BE2C (cell line): ENCODE measurements at places on chromosomes 11 and 22.

DNA sequence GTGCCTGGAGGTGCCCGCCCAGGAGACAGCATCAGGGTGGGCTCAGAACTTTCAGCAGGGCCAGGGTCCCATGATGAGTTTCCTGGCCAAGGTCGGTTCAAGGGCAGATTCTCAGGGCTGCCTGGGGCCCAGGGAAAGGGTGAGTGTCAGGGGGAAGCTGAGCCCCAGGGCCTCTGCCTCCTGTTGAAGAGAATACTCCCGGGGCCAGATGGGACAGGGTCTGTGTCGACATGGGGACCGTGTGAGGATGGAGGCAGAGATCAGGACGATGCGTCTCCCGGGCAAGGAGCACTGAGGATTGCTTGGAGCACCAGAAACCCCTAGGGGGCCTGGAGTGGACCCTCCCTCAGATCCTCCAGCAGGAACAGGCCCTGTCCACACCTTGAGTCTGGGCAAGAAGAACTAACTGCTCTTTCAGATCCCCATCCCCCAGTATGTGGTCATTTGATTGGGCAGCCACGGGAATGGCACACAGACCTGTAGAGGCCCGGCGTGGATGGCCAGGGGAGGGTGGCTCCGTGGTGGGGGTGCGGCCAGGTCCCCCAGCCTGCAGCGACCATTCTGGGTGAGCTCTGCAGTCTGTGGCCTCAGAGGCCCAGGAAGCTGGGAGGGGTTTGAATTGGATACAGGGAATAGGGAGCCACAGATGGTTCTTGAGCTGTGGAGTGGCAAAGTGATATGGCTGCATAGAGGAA lies 1078.7 kb downstream of the BRD1 start:
- DNase-seq = no peak

DNA sequence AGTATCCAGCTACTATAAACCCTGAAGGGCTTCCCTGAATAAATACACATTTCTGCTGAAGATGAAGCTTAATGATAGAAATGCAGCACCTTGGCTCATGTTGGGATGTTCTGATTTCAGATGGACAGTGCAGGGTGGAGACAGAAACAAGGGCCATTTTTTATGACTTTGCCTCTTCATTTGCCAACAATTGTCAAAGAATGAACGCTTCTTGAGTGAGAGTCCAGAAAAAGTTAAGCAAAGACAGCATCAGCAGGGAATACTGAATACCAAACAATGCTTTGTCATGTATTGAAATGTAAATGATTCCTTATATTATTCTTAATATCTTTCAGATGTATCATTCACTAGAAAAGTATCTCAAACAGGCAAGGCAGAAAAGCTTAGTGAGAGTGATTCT lies 84.9 kb downstream of the TRPC6 start:
- DNase-seq = no peak

GRCh38 chr11:5581014-5581413 lies 337 bp downstream of the OR52B6 start:
- DNase-seq = no peak

DNA sequence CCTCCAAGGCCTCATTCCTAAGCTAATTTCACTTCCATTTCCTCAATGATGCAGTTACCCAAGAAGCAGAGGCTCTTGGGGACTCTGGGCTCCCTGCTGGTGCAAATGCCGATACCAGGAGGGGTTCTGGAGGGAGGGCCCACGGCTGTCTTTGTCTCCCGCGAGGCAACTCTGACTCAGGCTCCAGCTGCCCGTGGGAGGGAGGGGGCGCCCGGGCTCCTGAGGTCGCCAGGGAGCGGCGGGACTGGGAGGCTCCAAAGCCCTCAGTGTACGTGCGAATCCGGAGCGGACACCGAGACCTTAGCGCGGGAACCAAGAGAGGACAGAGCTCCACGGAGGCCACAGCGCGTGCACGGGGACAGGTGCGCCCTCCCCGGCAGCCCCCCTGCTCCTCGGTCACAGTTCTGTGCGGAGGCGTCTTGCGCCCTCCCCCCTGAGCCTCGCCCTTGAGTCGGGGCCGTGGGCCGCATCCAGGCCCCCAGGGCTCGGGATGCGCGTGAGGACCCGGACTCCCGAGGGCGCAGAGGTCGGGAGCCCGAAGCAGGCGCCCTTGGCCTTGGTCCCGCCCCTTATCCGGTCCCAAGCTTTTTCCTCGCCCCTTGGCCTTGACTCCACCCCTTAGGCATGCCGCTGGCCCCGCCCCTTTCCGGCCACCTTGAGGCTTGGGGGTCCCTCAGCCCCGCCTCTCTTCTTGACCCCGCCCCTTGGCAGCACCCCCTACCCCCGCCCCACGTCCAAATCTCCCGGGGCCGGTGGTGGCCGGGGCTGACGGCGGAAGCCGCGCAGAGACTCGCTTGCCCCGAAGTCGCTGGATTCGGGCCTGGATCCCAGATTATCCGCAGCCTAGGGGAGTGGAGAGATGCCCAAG lies 4.7 kb upstream of the SHISA8 start:
- DNase-seq = peak; percentile 65

- DNase-seq = no peak
Measured at GRCh38 chr11:35135222-35135621, 3.7 kb upstream of the CD44 start.

GRCh38 chr22:32518381-32518780 lies 43.8 kb downstream of the FBXO7 start:
- no peak for DNase-seq

GRCh38 chr11:95070471-95070870 lies 3.8 kb downstream of the SRSF8 start:
- DNase-seq = no peak

- peak; percentile 40 for DNase-seq
Measured at GRCh38 chr11:116420770-116421528, 351.8 kb downstream of the BUD13 start.

DNA sequence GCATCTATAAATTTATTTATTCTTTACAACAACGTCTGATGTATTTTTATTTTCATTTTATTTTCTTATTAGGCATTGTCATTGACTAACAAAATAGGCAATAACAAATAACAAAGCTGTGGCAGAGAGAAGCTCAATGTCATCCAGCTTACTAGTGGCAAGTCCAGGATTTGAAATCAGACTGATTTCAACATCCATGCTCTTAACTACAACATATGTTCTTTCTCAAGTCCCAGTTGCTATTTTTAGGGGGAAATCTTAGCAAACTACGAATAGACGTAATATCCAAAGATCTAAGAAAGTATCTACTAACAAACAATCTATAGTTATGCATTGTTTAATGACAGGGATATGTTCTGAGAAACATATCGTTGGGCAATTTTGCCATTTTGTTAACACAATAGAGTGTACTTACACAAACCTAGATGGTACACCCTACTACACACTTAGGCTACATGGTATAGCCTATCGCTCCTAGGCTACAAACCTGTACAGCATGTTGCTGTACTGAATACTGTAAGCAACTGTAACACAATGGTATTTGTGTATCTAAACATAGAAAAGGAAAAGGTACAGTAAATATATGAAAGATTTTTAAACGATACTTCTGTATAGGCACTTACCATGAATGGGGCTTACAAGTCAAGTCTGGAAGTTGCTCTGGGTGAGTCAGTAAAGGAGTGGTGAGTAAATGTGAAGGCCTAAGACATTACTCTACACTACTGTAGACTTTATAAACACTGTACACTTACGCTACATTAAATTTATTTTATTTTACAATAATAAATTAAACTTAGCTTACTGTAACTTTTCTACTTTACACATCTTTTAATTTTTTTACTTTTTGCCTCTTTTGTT lies 151.3 kb downstream of the DLG2 start:
- DNase-seq = no peak

- DNase-seq = no peak
Measured at GRCh38 chr11:9231848-9232177, 33.3 kb downstream of the DENND5A start.

DNA sequence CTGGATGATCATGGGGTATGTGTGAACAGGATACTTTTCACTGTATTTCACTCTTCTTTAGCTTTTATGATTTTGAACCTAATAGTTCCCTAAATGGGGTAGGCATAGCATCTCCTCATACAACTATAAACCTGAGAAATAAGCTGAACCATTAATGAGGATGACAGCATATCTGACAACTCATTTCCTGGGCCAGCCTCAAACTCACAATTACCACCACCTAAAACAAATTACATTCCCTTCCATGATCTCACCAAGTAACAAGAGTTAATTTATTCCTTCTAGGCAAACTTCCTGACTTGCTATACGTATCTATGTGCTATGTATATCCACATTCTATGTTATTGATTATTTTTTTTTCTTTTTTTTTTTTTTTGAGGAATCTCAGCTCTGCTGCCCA lies 23.0 kb downstream of the SIK3 start:
- no peak for DNase-seq
